ENCODE measurements at places on chromosomes 1 and 21.

GRCh38 chr21:30480145-30480544 lies at the start of gene KRTAP19-1:
Gene KRTAP19-1, minus strand, starts transcription at chr21:30480367. Its CDS starts 50 bp downstream, at chr21:30480317.
- no peak for DNase-seq

DNA sequence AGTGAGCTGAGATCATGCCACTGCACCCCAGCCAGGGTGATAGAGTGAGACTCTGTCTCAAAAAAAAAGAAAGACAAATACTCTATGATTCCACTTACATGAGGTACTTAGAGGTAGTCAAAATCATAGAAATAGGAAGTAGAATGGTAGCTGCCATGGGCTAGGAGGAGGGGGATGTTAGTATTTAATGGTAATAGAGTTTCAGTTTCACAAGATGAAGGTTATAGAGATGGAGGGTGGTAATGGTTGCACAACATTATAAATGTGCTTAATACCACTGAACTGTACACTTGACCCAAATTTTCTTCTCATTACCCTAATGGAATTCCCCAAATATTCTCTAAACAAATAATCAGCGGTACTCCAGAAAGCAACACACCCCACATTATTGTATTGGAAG lies 12.8 kb downstream of the EIF2B3 start:
- no peak for DNase-seq

GRCh38 chr21:20259031-20259867 lies 739.0 kb upstream of the NCAM2 start:
- DNase-seq: no peak

DNA sequence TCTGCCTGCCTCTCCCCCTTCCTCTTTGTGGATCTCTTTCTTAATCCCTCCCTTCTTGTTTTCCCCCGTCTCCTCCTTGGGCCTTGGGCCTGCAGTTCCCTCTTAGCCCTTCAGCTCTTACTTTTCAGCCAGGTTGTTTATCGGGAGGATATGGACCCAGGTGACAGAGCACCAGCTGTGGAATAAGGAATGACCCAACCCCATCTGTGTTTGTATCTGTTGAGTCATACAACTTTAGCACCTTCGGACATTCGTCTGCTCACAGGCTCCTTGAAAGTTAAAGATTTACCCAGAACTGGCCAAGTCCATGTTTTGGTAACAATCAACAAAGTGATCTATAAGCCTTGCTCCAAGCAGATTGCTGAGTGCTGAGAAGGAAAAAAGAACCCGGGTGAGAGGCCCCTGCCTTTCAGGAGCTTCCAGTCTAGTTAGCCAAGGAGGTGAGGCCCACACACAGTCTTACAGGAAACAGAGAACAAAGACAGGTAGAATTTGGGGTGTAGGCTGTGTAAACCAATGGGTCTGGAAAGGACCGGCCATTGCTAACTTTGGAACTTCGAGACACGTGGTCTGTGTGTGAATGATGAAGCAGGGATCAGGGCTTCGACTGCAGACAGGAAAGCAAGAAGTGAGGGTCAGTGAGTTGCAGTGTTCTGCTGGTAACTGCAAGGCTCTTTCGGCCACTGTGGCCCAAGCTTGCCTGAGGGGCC lies 66.7 kb upstream of the F3 start:
- no peak for DNase-seq

DNA sequence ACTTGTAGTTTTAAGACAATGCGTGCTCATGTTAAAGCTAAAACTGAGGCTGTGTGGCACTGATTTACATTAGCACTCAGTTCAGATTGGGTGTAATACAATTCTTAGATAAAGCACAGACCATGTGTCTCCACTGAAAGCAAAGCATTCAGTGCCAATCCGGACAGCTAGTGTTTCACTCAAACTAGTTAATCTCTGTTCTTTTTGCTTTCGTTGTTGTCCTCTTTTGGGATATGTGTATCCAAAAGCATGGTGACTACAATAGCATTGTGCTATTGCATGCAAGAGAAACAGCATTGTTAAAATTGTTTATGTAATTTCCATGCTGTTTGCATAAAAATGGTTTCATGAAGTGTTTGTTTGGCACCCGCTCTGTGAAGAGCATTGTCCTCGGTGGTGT lies 54.6 kb downstream of the F3 start:
- DNase-seq: no peak

DNA sequence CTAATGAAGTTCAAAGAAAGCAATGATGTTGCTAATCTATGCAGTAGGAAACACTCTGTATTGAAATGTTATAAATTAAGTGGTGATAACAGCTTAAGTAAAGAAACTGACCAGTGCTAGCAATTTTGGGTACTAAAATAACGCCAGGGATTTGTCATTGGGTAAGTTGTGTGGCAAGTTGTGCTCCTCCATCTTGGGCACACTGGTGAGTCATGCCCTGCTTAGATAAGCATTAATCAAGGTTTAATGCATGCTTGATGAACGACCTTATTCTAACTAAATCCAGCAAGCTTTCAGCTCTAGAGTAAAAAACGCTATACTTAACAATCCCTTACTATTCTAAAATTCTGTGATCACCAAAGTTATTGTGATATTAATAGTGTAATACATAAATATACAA lies 25.2 kb downstream of the VAMP4 start:
- no peak for DNase-seq

DNA sequence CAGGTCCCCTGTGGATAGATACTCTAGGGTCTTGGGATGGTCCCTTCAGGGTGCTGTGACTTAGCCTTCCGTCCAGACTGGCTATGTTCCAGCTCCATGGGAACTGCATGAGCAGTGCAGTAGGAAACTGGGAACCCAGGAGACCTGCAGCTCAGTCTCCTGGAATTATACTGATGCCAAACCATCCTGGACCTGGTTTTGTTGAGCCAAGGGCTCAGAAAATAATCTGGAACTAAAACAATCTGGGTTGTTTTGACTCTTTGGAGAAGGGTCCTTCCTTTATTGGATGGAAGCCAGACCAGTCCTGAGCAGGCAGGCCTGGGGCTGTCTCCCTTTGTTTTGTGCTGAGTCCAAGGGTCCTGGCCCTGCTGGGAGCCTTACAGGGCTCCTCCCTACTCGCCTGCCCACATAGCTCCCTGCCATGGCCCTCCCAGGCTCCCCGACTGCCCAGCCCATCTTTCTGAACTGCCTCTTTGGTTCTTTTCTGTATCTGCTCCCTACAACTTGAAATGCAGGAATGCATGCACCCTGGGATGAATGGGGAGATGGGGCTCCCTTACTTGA lies 1.2 kb downstream of the IPO13 start:
- no peak for DNase-seq

DNA sequence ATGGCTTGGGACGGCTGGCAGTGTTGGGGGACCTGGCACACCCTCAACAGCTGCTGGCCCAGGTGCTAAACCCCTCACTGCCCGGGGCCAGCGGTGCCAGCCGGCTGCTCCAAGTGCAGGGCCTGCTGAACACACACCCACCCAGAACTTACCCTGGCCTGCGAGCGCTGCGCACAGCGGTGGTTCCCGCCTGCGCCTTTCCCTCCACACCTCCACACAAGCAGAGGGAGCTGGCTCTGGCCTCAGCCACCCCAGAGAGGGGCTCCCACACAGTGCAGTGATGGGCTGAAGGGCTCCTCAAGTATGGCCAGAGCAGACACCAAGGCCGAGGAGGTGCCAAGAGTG lies 67.9 kb downstream of the FMO4 start:
- DNase-seq: no peak

- no peak for DNase-seq
Measured at GRCh38 chr1:166165661-166166328, 1.0 kb downstream of the FAM78B start.

- DNase-seq: no peak
Measured at GRCh38 chr1:27865821-27866220, 6.5 kb upstream of the THEMIS2 start.

- no peak for DNase-seq
Measured at GRCh38 chr21:33205476-33205875, 24.3 kb upstream of the IFNAR2 start.

GRCh38 chr1:29525941-29526340 lies 289.6 kb downstream of the PTPRU start:
- no peak for DNase-seq

DNA sequence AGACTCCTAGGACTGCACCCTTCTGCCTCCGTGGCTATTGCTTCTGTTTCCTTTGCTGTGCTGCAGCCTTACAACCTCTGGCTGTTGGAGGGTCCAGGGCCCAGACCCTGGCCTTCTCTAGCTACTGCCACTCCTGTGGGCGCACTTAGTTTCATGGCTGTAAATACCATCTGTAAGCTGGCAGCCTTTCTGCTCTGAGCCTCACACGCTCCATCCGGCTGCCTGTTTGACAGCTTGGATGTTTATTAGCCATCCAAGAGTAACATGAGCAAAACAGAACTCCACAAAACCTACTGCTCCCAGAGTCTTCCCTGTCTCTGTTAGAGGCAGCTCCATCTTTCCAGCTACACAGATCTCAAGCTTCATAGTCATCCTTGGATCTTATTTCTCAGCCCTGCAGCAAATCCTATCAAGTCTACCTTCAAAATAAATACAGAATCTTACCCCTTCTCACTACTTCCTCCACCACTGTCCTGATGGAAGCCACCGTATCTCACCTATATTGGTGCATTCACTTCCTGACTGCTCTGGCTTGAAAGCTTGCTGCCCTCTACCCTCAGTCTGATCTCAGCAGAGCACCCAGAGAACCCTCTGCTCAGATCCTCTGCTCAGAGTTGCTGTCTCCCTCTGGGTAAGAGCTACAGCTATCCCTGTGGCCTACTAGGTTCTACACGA lies 19.1 kb downstream of the SLC25A33 start:
- no peak for DNase-seq

DNA sequence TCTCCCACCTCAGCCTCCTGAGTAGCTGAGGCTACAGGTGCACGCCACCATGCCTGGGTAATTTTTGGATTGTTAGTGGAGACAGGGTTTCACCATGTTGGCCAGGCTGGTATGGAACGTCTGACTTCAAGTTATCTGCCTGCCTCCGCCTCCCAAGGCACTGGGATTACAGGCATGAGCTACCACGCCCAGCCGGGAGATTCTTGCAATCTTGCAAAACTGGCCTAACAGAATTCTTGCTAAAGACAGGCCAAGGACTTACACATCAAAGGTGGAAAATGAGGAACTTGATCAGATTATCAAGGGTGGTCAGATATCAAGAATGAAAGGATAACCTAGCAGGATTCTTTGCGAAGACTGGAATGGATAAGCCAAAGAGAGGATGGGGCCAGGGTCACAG lies 98.3 kb upstream of the TIAM1 start:
- no peak for DNase-seq

DNA sequence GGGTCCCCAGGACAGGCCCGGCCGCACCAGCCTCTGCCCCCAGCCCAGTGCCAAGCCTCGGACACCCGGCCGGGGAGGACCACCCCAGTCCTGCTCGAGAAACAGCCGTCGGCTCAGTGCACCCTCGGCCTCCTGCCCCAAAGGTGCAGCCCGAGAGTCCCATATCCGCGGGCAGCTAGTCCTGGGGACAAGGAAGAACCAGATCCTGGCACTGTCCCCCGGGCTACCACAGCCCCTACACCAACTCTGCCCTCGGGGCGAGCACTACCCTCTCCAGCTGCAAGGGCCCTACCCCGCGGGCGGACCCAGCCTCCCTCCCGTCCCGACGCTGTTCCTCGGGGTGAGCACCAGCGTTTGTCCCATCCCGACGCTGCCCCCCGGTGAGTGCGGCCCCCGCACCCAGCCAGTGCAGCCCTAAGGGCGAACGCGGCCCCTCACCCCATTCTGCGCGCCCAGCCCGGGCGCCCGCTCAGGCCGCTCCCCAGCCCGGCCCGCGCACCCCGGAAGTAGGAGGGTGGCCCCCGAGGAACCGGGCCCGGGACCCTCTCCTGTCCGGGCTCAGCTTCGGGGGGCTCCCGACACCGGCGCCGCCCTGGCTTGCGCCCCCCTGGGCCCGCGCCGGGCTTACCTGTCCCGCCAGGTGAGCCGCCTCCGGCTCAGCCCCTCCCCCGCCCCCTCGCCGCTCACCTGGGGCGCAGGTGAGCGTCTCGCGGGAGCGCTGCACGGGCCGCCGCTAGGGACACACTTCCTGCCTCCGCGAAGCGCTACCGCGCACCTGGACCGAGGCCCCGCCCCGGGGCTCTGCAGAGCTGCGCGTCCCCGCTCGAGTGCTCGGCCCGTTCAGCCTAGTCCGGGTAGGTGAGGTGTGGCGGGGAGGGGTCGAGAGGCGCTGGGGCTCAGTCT lies at the start of gene KDF1:
KDF1 (minus strand) TSS at position 747 of the 903 bp plus-strand sequence. CDS start 8,088 bp downstream, outside the sequence.
- no peak for DNase-seq

- DNase-seq: no peak
Measured at GRCh38 chr1:115560027-115560426, 81.7 kb upstream of the VANGL1 start.

- no peak for DNase-seq
Measured at GRCh38 chr1:222370081-222370912, 177.6 kb downstream of the HHIPL2 start.

DNA sequence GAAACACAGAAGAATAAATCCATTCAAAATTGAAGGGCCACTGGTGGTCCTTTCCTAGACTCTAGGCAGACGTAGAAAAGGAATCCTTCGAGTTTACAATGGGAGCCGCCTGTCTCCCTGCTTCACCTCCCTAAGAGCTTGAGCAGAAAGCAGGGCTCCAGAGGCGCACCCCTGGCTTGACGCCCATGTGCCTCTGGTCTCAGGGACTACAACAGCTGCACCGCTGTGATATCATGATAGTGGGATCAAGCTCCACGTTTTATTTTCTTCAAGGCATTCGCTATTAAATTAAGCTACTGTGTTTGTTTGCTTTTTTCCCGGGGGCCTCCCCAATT lies 403 bp upstream of the C1orf122 start:
- no peak for DNase-seq

DNA sequence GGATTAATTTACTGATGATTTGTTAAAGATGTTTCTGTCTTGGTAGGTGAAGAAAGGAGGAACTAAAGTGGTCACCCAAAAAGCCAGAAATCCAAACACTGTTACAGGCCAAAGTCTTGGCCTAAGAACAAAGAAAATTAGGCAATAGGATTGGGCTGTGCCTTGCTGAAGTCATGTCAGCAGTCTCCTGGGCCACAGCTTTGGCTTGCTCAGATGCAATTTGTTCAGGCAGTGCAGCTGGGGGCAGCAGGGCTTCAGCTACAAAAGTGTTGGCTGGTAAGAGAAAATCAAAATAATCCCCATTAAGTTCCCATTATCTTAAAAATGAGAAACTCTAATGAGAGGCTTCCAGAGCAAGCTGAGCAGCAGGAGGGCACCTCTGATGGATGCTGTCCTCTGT lies 14.0 kb upstream of the RAP1A start:
- peak; percentile 69 for DNase-seq

- DNase-seq: no peak
Measured at GRCh38 chr1:2032737-2033136, 13.6 kb downstream of the GABRD start.

DNA sequence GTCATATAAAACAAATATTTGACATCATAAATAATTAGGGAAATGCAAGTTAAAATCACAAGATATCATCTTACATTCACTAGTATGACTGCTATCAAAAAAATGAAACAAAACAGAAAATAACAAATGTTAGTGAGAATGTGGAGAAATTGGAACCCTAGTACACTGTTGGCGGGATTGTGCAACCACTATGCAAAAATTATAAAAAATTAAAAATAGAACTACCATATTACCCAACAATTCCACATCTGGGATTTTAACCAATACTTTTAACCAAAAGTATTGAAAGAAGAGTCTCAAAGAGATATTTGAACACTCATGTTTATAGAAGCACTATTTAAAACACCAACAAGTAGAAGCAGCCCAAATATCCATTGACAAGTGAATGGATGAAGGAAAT lies 797.2 kb upstream of the ADAMTS5 start:
- no peak for DNase-seq

GRCh38 chr1:112369392-112370285 lies 26.4 kb upstream of the CTTNBP2NL start:
- DNase-seq: peak; percentile 94

All from tibial nerve (tissue), 4 donors.